Lower lobe of right lung (tissue), 2 donors: ENCODE measurements at places on chromosomes 2 and 18. TPM values are rescaled to one million over a fixed set of nuclear protein-coding genes. Genes with fewer than 3 reads are reported as not detected.

DNA sequence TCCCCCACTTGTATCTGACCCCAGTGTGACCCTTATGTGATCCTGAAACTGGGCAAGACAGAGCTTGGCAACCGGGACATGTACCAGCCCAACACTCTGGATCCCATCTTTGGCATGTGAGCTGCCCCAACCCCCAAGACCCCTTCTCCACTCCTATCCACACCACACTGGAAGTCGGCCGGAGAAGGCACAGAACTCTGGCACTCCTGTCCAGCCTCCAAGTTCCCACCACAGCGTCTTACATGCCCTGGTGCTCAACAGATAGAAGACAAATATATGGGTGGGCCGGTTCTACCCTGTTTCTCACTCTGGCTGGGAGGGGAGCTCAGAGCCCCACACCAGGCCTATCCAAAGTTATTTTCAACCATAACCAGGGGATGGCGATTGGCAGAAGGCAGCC lies 40.8 kb downstream of the LMAN2L start:
- no peak for DNase-seq

MCFD2 gene
- total RNA-seq, result 82.3 TPM

- DNase-seq, result no peak
These were observed 222.5 kb upstream of the COPS8 start for GRCh38 chr2:236862961-236863728.

DNA sequence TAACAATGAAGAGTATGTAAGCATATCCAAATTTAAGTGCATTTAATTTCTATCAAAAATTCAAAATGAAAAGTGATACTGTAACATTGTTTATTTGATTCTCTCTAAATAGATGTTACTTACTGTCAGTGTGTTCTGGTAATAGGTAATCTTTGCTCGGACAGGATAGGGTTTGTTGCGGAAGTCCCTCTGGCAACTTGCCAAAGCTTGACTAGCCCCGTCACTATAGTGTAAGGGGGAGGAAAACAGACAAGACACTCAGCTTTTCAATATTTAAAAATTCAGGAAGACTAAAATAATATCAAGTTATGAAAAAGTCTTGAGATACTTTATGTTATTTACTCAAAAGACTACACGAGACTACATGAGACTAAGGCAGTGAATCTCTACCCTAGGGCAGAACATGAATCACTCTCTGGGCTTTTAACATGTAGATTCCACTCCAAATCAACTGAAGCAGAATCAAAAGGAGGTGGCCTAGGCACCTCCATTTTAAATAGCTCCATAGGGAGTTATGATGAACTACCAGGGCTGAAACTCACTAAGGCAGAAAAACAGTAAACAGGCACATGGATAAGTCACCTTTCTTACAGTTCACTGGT lies 5.9 kb downstream of the LMAN1 start:
- DNase-seq, result no peak

GRCh38 chr2:145591109-145591809 lies 1071.3 kb upstream of the ZEB2 start:
- no peak for DNase-seq

ALPI gene
- total RNA-seq, result not detected
